ENCODE measurements at places on chromosomes 1 and 21.

GRCh38 chr1:43982808-43983207 is 3.8 kb downstream of the B4GALT2 start:
- DNase-seq, result no peak

- DNase-seq, result no peak
Measured at GRCh38 chr1:31715873-31716220, 12.0 kb upstream of the COL16A1 start.

DNA sequence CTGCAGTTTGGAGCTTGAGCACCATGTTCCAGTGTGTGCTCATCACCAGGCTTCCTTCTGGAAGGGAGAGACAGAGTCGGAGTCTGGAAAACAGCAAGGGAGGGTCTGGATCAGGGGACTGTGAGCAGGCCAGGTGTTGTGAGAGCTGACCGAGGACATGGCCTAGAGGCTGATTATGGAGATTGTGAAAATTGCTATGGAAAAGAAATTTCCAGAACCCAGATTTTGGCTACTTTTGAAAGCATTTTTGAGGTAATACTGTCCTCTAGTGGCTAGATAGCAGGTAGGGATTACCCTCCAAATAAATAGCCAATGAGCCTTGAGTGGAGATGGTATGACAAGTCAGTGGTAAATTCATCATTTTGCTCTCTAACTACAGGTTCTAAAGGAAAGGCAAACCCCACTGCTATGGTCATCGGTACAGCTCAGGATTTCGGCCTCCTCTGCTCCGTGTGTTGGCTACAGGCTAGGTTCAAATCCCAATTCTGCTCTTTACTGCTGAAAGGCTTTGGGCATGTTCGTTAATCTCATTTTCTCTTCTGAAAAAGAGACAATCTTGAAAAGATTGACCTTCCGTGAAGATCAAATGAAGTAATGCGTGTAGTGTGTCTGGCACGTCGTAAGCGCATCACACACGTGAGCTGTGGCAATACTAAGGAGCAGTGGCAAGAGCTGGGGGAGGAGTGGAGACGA is 1.0 kb upstream of the HAO2 start:
- DNase-seq, result no peak

DNA sequence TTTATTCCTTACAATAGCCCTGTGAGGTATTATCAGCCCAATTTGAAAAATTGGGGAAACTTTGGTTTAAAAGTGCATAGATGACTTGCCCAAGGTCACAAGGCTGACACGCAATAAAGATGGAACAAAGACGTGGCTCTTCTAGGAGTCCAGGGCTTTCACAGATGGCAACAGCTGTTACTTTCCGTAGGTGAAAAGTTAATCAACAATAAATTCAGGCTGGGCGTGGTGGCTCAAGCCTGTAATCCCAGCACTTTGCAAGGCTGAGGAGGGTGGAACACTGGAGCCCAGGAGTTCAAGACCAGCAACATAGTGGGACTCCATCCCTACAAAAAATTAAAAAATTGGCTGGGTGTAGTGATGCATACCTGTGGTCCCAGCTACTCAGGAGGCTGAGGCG is 87.8 kb upstream of the ATF3 start:
- no peak for DNase-seq

DNA sequence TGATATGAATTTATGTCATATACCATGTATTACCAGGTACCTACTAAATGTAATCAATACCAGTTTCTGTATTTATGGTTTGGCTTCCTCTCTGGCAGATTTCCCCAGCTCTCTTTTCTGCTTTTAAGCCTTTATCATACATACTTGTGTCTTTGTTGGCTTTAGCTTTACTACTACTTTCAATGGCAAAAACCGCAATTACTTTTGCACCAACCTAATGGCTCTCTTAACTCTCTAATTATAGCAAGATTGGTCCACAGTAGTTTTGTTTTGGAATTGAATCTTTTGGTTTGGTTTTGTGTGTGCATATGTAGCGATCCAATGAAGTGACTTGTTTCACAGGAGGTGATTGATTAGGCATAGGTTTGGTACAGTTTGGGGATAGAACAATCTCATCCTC is 93.6 kb downstream of the ATG4C start:
- no peak for DNase-seq

DNA sequence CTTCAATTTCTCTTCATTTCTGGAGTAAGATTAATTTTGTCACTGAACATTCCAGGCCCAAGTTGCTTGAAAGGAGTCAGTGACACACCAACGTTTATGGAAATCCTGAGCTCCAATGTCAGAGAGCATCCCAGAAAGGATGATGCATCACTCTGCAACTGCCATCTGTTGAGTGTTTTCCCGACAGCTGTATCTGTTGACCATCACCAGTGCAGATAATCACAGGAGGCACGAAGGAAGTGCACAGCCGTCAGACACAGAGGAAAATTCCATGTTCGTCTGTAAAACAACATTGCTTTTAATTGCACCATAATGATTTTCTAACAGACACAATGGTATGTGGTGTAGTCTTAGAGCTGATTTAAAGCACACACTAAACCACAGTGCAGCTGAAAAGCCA is 376.7 kb upstream of the ADGRL2 start:
- DNase-seq, result no peak

Measured in memory B cell (primary cell).